Hematopoietic multipotent progenitor cell (in vitro differentiated cells): ENCODE measurements at places on chromosomes 2 and 18.
A peak's percentile ranks its signal among the peaks of the same experiment; 100 is the strongest.

GRCh38 chr2:16746833-16747232 is 81.2 kb upstream of the CYRIA start:
- no peak for DNase-seq

DNA sequence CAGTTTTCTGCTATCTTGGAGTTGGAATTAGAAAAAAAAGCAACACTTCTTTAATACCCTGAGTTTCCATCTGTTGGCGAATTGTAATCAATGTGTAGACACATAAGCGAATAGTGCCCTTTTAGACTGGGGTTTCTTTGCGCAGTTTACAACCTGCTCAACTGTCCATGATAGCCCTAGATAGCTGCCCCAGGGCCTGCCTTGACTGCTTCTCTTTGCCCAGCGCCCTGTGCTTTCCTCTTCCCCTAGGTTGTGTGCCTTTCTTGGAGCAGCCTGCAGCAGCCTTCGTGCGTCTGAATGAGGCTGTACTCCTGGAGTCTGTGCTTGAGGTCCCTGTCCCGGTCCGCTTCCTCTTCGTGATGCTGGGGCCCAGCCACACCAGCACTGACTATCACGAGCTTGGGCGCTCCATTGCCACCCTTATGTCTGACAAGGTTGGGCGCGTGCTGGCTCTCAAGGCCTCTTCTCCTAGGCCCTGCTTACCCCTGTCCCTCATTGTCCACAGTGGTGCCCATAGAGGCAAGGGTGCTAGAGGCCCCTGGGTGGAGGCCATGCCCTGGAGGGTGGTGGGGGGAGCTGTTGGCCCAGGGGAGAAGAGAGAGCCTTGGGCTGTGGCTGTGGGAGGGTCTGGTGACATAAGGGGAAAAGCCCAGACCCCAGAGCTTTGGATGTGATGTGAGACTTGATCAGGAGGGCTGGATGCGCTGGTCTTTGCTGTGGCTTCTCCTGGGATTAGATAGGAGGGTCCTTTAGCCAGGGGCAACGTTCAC is 6.9 kb downstream of the SLC4A3 start:
- DNase-seq: no peak

GRCh38 chr2:46559261-46559660 is 79.9 kb downstream of the TMEM247 start:
- no peak for DNase-seq

GRCh38 chr18:10015941-10016819 is 102.4 kb downstream of the VAPA start:
- peak; percentile 37 for DNase-seq

DNA sequence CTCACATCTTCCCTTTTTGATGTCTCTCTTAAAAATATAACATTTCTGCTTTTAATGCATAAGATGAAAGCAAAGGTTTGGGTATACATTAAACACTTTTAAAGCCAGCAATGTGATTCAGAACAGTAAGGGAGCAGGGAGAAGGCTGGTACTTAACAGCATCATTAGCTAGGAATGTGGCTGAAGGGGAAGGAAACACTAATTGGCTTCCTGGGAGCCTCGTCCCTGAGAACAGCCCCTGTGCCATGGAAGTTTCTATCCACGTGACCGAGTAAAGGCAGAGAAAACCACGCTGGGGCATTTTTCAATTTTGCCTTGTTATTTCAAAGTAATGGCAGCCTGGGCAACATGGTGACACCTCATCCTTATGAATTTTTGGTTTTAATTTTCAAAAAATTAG is 109.2 kb upstream of the GPC1 start:
- no peak for DNase-seq

GRCh38 chr2:175571078-175571653 is 389.7 kb upstream of the ATP5MC3 start:
- DNase-seq: no peak

DNA sequence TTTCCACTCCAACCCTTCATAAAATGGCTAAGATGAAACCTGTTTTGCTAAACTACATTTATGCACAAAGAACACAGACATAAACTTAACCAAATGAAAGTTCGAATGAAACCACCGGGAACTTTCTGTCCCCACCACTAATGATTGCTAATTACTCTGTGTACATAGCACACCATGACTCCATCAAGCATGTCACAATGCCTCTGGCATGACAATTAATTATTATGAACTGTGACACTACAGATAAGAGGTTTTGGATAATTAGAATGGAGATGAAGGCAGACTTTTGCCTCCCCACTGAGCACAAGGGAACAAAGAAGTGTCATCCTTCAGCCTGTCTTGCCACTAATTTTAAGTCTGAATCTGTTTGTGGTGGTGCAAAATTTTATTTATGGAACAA is 1.5 kb downstream of the DAPL1 start:
- DNase-seq: no peak

DNA sequence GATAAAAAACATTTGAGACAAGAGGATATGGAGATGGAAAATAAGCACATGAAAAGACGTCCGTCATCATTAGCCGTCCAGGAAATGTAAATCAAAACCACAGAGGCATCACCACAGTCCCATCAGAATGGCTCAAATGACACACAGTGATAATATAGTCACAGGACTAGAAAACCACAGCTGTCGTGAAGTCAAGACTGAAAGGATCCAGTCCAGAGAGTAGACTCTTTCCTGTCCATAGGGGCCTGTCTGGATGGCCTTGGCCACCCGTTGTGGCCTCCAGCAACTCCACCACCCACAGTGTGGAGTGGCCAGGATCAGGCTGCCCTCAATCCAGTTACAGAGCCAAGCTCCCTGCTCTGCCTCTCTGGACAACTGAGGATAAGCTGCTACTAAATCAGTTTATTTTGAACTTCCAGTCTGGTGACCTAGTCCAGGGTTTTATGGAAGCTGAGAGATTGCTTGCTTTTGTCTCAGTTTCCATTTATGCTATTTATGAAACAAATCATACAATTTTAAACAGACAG is 60.4 kb downstream of the RHOB start:
- no peak for DNase-seq

- no peak for DNase-seq
Observed at GRCh38 chr18:62729487-62730386, 14.4 kb downstream of the PHLPP1 start.

GRCh38 chr2:161947406-161947805 is 126.6 kb downstream of the DPP4 start:
- DNase-seq: no peak

DNA sequence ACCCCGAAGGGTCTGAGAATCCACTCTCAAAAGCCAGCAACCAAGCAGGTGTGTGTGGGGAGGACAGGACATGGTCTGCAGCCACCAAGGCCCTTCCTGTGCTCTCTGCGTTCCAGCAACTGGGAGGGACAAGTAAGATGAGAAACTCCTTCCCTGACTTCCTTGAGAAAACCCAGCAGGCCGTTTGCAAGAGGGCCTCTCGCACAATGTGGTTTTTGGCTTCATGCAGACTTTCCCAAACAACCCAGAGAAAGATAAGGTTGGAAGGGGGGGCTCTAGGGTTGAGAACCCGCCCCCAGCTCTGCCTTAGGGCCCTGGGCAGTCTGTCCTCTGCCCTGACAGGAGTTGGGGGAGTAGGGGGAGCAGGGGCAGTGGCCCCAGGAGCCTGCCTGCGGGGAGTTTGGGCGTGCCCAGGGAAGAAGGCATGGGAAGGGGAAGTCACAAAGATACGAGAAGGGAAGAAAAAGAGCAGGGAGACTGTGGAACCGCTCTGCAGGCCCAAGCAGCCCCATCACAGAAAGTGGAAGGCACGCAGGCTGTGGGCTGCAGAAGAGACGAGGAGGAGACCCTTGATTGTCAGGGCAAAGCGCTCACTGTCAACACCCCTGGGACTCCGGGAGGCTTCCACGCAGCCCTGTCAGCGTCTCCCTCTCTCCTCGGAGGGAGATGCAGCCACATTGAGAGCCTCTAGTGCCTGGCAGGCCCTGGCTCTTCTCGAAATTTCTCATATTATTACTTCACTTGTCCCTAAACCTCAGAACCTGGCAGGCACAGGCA is 99.8 kb downstream of the SMAD7 start:
- no peak for DNase-seq

GRCh38 chr2:231615058-231615671 is 22.5 kb downstream of the TEX44 start:
- DNase-seq: no peak

DNA sequence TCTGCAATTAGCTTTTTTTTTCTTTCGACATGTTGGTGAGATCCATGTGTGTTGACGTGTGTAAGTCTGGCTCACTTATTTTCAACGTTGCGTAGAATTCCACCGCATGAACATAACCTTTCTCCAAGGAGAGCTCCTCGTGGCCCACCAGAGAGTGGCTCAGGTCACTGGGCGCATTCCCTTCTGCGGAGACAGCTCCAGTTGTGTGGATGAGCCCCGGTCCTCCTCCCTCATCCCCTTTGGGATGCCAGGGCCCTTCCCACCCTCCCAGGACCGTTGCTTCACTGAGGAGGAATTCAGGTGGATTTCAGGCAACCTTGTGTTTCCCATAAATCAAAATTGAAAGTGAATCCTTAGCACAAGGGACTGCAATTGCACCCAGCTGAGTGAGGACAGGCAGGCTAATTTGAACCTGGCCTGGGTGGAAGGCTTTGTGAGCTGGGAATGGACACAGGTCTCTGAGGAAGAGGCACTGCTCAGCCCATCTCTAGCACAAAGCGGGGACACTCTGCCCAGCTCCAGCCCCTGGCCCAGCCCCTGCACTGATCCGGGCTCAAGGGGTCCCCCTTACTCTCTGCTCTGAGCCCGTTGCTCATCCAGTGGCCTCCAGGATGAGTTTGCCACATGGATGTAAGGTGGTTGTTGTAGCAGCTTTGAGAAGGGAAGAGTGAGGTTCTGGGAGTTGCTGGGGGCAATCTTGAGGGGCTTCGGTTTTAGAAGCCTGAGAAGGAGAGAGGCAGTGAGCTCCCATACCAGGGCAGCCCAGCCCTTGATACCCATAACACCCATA is 57.8 kb upstream of the HAAO start:
- DNase-seq: no peak

- peak; percentile 38 for DNase-seq
Observed at GRCh38 chr2:209577376-209578357, 153.8 kb downstream of the MAP2 start.

DNA sequence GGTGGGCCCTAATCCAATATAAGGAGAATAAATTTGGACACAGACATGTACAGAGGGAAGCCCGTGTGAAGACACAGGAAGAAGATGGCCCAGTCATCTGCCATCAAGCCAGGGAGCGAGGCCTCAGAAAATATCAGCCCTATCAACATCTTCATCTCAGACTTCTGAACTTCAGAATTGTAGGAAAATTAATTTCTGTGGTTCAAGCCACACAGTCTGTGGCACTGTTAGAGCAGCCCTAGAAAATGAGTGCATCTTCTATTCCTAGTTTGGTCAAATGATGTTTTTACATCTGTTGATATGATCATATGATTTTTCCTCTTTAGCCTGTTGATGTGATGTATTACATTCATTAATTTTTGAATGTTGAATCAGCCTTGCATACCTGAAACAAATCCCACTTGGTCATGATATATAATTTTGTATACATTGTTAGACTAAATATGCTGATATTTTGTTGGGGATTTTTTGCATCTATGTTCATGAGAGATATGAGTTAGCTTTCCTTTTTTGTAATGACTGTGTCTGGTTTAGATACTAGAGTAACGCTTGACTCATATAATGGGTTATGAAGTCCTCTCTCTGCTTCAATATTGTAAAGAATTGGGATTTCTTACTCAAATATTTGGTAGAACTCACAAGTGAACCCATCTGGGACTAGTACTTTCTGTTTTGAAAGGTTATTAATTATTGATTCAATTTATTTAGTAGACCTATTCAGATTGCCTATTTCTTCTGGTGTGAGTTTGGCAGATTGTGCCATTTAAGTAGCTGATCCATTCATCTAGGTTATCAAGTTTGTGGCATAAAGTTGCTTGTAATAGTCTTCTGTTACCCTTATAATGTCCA is 451.4 kb downstream of the EIPR1 start:
- DNase-seq: no peak

DNA sequence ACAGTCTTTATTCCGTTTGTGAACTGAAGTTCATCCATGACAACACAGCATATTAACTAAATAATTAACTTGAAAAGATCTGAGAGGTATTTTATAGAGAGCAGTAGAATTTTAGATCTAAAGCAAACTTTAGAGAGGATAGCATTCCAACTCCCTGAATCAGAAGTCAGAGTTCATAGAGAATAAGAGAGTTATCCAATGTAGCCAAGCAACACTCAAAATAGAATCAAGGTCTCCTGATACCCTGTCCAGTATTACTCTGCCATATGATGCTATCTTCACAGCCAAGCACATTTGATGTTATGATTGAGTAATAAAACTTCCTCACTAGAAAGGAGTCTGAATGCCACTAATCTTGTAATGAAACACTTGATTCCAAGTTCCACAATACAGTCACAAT is 55.5 kb downstream of the RIT2 start:
- no peak for DNase-seq
